ENCODE measurements at places on chromosomes 2 and 18.
A peak's percentile ranks its signal among the peaks of the same experiment; 100 is the strongest.

DNA sequence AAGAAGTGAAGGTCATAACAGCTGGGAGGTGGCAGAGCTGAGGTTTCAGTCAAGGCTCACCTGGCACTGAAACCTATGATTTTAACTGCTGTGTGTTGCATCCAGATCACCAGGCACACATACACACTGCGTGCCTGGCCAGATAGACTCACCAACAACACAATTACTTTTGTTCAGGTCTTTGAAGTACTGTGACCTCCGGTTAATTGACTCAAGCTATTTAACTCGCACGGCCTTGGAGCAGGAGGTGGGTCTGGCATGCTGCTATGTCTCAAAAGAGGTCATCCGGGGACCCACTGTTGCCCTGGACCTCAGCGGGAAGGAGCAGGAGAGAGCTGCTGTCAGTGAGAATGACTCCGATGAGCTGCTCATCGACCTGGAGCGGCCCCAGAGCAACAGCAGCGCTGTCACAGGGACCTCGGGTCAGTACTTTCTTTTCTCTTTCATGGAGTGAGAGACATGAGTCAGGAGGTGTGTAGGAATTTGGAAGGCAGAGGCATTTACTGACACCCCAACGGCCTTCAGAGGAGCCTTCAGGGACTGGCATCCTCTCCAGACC, 104.1 kb downstream of the ESCO1 start:
- no peak for DNase-seq

DNA sequence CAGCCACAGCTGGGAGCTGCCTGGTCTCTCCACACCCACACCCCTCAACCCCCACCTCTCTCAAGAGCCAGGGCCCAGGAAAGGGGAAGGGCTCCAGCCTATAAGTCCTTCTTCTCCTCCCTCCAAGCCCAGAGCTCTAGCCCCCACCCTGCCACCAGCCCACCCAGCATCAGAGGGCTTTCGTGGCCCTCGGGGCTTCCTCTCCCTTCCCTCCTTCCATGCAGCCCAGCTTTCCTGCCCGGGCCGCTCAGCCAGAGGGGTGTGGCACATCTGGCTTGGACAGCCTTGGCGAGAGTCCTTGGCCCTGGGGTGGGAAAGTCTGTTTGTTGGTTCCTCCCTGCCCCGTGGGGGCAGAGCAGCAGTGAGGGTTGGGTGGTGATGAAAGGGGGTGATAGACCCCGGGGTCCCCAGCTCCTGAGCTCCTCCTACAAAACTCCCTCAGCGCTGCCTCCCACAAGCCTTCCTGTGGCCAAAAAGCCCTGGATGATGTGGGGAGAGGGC, 7.0 kb downstream of the TNS1 start:
- no peak for DNase-seq

GRCh38 chr2:1318366-1319009, 94.8 kb upstream of the TPO start:
- no peak for DNase-seq

DNA sequence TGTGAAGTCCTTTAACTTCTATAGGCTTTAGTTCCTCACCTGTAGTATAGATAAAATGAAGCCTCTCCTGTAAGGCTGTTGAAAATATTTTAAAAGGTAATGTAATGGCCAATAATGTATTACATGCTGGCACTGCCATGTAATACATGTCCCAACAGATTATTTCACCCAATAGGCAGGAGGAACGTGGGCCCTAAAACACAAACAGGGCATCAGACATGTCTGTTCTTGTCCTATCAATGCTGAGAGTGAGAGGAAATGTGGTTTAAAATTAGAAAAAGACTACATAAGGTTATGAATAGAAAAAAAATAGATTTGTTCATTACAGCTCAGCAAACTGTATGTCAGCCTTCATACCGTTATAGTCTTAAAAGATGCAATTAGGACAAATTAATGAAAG, 492.7 kb upstream of the DDX18 start:
- DNase-seq, result no peak

DNA sequence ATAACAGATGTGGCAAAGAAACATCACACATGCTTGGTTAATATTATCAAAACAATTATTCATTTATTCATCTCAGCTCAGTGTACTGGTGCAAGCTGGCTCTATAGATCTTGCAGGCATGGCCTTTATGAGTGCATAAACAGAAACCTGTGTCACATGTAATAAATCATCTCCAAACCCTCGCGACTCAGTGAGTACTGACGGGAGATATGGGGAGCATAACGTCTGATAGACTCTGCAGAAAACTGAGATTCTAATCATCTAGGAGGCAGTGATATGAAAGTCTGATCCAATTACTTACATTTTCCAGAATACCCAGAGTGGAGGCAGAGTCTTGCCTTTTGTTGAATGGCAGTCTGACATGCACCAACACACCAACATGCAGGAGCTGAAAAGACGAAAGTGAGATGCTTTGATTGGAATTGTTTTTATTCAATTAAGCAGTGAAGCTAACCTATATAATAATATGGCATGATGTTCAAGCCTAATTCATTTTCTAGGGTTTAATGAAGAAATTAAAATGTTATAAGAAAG, 416.8 kb downstream of the RNF144A start:
- DNase-seq, result no peak

GRCh38 chr2:126303113-126303512, 352.8 kb upstream of the GYPC start:
- DNase-seq, result no peak

- no peak for DNase-seq
Measured at GRCh38 chr2:217293607-217294006, 433.7 kb upstream of the TNP1 start.

- DNase-seq, result no peak
Measured at GRCh38 chr18:77677536-77677935, 427.9 kb downstream of the GALR1 start.

GRCh38 chr2:26633351-26633945, 7.7 kb downstream of the CIB4 start:
- DNase-seq, result no peak

- DNase-seq, result no peak
Measured at GRCh38 chr18:45626330-45627203, 11.3 kb downstream of the SLC14A2 start.

DNA sequence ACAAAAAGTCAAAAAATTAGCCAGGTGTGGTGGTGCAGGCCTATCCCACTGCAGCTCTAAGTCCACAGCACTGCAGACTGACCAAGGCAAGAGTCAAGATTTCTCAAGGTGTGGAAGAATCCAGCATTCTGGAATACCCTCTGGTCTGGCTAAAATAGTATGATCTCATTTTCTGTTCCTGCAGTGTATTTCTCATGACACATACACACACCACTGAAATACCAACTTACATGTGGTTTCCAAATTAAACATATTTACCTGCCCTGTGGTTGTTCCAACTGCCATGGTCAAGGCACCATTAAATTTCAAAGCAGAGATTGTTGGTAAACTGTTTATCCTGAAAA, 30.9 kb downstream of the NOL10 start:
- DNase-seq, result no peak

DNA sequence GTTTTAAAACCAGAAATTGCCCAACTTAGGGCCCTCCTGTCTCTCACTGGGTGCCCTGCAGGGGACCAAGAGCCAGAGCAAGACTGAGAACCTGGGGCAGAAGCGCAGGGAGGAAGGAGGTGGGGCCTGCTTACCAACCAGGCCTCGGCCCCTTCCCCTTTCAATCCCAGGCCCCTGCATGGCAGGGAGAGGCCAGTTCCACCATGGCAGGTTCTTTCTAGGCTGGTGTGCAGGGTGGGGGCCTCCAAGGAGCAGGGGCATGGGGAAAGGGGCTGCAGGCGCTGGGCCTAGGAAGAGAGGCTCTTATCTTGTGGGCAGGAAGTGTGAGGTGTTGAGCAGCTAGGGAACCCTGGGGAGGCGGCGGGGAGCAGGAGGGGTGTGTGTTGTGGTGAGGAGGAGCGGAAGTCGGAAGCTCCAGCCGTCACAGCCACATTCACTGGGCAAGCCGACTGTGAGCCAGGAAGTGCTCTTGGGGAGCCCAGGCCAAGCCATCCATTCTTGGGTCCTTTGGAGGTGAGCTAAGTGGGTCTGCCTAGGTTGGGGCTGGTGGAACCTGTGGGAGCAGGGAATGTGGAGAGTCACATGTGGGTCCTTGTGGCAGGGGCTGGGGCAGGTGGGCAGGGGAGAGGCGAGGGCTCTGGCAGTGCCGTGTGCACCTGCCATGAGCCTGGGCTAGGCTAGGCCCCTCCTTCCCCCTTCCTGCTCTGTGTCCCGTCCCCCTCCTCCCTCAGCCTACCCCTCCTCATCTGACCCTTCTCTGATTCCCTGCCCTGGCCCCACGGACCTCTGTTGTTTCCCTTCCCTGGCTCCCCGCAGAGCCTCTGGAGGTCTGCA, at the start of gene PSD4:
PSD4 (plus strand) TSS at position 430 of the 834 bp plus-strand sequence. CDS start 8,486 bp downstream, outside the sequence.
- peak; percentile 82 for DNase-seq

- no peak for DNase-seq
Measured at GRCh38 chr2:46117994-46118393, 179.2 kb upstream of the EPAS1 start.

- no peak for DNase-seq
Measured at GRCh38 chr2:103401621-103402020, 639.8 kb downstream of the TMEM182 start.

DNA sequence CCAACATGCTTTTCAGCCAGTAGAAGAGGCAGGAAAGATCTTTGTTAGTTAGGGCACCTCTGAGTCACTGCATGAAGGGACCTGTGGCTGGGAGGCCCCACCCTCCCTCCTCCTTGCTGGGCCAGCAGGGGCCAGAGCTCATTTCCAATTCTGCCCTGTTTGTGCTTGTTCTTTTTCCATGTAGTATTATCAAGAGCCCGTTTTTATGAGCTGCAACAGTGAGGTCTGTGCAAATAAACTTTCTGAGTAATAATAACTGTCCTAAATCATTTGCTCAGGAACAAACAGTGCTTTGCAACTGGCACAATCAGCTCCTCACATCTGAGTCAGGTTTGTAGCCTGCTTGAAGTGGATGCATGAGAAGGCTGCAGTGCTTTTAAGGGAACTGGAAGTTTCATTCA, 128.0 kb downstream of the ARL4C start:
- no peak for DNase-seq

GRCh38 chr2:211836409-211836808, 702.2 kb downstream of the ERBB4 start:
- DNase-seq, result no peak

DNA sequence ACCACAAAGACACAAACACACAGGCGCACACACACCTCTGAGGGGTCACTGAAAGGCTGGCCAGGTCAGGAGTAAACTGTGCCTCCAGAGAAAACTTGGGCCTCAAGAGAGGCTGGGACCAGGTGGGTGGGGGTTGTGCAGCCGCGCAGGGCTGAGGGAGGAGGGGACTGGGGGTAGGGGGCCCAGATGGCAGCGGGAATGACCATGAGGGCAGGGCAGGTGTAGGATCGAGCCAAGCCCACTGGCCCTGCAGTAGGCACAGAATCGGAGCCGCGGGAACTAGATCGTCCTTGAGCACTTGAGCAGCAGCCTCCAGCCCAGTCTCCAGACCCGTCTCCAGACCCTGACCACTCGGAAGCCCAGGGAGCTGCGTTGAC, 36.8 kb downstream of the ANKMY1 start:
- no peak for DNase-seq

DNA sequence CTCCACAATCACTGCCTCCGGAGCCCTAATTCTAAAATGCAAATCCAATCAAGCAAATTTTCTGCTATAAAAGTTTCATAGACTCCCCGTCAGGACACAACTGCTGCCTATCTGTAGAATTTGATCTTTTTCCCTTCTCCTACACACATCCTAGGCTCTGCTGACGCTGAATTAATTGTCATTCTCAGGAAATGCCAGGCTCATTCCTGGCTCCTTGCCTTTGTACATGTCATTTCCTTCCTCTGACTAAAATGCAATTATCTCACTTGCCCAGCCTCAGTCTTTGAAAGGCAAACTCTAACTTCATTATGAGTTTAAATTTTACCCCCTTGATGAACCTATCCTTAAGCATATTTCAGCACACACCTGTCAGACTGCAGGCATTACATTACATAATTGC, 844.9 kb upstream of the CRIM1 start:
- no peak for DNase-seq

DNA sequence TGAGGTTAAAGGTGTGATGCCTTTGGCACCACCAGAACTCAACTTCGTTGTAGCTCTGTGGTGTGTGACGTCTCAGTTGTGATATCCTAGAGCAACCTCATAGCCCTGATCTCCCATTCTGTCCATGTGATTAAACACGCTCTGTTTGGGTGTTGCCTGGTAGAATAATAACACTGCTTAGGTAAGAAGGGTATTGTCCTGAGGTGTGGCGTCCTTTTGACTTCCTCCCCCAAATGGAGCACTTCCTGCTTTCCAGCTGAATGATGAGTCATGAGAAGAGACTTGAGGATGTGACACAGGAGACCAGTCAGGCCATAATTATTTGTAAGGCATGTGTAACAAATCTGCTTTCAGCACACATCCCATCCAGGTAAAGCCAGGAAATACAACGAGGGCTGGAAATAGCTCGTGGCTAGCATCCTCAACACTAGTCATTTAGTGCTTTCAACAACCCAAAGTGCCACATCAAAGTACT, 100.7 kb downstream of the RAPGEF4 start:
- DNase-seq, result no peak

GRCh38 chr2:160891353-160891740, 268.9 kb upstream of the TANK start:
- DNase-seq, result no peak

GRCh38 chr2:207831584-207832248, 62.0 kb upstream of the FZD5 start:
- no peak for DNase-seq

- DNase-seq, result no peak
Measured at GRCh38 chr2:112001942-112002341, 53.1 kb upstream of the TMEM87B start.

DNA sequence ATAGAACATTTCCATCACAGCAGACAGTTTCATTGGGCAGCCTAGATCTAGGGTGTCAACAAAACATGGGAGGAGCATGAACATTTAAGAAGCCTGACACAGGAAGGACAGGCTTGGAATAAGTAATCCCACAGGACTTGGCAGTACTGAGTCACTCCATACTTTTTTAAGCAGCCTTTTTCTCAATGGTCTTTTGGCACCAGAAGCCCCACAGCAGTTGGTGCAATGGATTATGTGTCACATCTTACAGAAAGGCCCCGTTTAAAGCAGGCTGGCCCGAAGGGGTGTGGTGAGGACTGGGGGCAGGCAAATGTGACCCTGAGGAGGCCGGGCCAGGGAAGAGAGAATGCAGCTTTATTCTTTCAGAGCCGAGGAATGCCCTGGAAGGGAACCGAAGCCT, 26.6 kb downstream of the SPTBN1 start:
- no peak for DNase-seq

DNA sequence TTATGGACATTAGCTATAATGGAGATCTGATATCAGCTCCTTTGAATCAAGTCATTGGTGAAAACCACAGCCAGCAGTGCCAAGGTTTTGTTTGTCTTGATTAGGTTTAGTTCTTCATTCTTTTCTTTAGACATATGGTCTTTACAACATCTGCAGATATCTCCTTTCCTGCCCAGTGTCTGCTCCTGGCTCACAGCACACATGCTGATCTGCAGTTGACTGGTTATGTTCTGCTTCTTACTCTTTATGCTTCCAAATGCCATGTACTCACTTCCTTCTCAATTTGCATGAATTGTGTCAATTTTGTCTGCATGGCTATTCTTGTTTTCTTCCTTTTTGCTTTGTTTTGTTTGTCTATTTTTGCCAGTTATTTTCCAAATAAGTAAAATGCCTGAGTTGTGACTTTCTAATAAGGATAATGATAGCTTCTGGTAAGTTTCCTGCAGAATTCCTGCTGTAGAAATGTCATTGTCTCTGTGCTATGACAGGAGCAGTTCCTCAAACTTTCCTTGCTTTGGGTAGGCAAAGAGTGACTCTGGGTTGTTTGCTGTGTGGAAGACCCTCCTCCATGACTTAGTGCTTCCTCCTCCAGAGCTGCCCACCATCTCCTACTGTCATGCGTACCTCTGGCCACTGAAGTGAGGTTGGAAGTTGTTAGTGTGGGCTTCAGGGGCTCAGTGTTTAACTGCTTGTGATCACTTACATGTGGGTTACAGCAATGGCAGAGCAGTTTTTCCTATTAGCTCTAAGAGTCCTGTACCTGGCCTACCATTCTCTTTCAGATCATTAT, 8.2 kb downstream of the ARHGAP25 start:
- DNase-seq, result no peak

All from naive thymus-derived CD8-positive, alpha-beta T cell (primary cell).